Activated CD8-positive, alpha-beta T cell treated with anti-CD3 and anti-CD28 coated beads, Interleukin-2, amount 10 ng/mL, durations not matched to agents 7 days and 5 days (primary cell): ENCODE measurements at places on chromosomes 4 and X.

DNA sequence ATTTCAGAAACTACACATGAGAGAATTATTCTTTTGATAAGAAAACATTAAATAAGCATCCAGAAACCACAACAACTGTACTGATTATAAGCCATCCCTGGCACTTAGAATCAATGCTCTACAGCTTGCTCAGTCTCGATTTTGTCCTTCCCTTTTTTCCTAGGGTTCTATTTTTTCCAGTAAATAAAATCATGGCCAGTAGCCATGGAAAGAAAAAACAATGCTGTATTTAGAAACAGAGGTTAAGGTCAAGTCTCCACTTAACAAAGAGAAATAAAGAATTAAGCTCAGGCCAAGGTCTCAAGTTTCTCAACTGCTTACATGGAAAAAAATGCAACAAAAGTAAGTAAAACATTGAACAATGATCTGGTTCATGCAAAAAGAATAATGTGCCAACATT is 38.7 kb upstream of the GRID2 start:
- DNase-seq = no peak

DNA sequence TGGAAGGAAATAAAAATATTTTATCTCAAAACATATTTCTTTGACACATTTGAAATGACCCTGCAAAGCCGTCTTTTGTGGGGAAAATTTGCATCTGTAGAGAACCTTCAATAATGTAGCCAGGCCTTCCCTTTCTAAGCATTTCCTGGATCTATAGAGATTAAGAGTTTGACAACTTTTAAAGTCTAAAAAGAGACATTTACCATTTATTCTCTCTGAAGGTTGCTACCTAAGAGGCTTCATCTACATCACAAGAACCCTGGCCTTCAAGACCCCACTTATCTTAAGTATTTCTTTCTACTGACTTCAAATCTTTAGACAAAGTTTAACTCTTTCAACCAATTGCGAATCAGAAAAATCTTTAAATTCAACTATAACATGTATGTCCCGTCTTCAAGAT is 1639.8 kb downstream of the RPA4 start:
- no peak for DNase-seq

DNA sequence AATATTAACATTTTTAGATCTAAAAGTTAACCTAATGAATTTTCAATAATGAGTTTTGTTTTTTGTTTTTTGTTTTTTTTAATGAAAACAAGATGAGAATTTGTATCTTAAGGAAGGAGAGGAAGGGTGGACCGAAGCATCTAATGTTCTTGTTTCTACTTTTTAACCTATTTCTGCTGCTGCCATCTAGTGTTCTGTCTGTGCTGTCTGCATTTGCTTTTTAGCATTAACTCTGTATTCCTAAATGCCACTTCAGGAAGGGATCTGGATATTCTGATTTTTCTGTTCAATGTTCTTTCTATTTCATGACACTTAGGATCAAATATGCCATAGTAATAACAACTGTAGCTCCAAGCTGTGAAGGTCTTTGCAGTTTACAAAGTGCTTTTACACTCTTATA is 161.7 kb downstream of the BRWD3 start:
- no peak for DNase-seq

DNA sequence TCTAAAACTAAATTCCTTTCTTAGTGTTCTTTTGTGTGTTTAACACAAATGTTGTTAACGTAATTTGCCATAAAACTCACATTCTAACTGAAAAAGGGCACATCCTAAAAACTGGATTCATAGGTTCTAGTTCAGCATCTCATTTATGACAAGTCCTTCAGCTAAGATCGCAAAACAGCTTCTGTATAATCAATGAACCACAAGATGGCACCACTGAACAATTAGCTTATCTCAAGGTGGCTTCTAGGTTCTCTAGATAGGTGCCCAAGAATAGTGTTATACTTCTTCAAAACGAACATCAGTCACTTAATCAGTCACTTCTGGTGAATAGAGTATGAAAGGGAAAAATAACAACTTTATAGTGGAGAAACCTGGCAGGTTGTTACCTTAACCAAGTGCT is 54.3 kb downstream of the NRK start:
- DNase-seq = no peak

DNA sequence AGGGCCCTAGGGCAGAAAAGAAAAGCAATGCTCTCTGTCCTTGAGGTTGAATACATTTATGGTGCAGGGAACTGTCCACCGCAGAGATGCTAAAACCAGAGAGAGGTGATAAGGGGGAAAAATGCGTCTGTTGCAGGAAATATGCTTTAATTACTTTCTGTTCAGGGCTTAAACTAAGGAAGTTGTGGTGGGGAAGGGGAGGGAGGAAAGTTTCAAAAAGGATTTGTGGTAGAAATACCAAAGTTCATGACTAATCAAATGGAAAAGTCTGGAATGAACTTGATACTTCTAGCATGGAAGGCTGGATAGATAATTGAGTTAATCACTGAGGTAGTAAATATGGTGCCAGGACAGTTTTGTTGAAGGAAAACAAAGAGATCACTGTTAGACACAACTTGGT is 99.0 kb downstream of the ASB9 start:
- DNase-seq = no peak

DNA sequence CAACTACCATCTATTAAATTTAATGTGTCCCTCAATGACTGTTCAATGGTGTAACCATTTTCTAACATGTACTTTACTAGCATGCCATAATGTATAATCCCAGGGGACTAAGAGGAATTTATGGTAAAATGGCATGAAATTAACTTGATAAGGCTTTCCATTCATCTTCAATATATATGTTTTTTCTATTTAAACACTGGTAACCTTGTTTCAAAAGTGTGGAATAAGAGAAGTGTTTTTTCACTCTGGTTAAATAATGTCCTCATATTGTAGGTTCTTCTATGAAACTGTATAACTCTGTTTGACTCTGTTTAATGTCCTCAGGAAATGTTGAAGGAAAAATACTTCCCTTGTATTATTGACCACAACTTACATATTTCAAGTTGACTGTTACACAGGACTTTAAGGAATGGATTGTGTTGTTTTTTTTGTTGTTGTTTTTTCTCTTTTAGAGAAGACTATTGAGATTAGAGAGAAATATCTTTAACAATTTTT is 113.8 kb upstream of the ARSJ start:
- DNase-seq = no peak

- DNase-seq = no peak
Measured at GRCh38 chr4:23981328-23981727, 91.5 kb upstream of the PPARGC1A start.

DNA sequence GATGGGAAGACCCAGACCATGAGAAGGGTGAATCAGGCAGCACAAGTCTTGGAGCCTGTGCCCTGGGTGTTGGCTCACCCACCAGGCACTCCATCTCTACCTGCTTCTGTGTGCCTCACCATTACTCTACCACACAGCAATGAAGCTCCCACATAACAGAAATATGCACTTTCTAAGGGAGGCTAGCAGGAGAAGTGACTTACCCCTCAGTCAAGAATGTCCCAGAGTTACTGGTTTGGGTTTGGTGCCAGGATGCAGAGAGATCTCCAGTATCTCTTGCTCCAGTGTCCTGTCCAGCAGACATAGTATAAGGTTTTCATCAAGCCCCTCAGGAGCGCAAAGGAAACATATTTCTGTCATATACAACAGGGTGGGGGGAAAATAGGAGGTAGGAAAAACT is 11.3 kb upstream of the RAB40A start:
- DNase-seq = no peak

DNA sequence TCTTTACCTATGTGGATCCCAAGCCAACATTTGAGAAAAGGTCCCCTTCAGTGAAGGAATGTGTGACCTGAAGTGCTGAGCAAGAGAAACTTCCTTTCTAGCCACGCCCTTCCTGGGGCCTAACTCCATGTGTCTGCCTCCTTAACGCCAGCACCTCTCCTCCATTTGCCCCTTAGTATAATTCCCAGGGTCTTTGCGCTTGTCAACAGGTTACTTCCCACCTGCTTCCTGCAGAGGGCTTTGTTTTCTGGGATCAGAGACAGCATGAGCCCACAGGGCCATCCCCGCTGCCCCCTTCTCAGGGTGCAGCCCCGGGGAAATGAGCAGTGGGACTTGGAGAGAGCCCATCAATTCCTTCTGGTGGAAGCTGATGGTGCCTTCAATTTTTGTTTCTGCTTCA is 45.9 kb upstream of the DRD5 start:
- DNase-seq = no peak

- DNase-seq = no peak
Measured at GRCh38 chr4:129747756-129748155, 651.8 kb downstream of the C4orf33 start.

GRCh38 chrX:84078991-84079390 is 109.0 kb downstream of the RPS6KA6 start:
- no peak for DNase-seq

DNA sequence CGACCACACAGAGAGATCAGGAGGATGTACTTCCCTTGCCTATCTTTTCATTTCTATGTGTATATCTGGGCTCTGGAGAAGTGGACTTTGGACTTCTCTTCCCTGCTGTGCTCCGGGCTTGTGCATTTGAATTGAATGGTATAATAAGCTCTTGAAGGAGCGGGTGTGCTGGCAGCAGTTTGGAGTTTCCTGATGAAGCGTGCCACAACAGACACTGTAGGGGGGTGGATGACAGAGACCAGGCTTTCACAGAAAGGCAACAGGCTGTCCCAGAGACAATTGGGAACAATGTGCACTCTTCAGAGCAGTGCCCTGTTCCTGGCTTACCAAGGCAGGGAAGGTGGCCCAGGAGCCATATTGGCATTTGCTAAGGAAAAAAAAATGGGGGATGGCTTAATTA is 170.1 kb downstream of the FRMPD4 start:
- no peak for DNase-seq
